ENCODE measurements at places on chromosomes 13 and 19.

DNA sequence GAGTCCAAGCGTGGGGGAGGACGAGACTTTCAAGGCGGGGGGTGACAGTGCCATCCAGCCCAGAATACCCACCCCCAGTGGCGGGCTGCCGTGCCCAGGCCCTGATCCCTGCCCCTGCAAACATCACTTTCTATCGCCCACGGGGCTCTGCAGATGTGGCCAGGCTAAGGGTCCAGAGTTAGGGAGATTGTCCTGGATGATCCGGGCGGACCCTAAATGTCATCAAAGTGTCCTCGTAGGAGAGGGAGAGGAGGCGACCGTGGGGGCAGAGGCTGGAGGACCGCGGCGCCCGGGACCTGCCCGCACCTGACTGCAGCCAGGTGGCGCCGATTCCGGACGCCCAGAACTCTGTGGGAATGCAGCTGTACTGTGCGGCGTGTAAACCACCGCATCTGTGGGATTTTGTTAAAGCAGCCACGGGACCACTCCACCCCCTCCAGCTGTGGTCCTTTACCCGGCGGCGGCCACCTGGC is 32.4 kb downstream of the GJA3 start:
- peak; percentile 45 for DNase-seq

GRCh38 chr19:33195645-33196347 is 1.7 kb downstream of the LRP3 start:
- DNase-seq: no peak

DNA sequence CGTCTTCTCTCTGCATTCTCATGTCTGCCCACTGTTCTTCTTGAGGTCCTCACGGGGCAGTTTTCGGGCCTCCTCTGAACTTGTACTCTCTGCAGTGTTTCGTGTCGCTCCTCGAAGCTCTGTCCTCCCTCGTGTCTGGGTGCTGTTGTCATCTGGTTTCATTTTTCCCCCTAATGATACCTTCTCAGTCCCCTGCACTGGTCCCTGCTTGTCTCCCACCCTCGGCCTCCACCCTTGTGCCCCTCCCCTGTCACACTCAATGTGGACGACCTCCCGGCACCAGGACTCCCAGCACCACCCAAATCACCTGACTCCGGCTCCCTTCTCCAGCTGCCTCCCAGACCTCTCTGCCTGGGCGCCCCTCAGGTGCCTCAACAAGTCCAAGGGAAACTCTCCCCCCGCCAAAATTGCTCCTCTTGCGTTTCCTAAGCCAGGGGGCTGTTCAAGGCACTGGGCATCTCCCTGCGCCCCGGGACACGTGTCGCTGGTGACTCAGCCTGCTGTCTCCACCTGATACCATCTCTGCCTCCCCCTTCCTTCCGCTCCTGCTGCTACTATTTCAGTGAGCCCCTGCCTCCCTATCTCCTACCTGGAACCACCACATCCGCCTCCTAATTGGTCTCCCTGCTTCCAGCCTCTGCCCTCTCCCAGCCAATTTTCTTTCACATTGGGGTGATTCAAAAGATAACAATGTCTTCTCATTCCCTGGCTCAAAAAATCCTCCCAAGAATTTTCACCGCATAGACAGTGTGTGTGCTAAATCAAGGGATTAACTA is 49.5 kb downstream of the RFX2 start:
- DNase-seq: peak; percentile 55

DNA sequence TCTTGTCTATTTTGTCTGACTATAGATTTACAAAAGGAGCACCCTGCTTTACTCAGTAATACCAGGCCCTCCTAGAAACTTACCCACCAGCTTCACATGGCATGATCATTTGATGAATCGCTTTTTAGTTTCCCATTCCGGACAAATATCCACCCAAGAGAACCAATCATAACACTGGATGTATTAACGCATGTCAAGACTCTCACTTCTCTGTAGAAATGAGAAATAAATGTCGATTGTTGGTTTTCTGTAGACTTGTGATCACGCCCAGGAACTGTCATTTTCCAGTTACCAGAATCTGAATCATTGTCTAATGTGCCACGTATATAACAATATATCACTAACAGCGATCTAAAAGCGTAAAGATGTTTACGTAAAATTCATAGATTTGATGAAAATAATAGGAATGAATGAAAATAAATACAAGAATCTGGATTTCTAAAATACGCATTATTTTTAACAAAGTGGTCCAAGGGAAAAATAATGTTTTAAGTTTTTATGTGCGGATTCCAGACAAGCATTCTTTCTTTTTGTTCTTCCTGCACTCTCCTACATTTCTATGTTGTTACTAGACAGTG is 14.0 kb downstream of the CDX2 start:
- DNase-seq: no peak

DNA sequence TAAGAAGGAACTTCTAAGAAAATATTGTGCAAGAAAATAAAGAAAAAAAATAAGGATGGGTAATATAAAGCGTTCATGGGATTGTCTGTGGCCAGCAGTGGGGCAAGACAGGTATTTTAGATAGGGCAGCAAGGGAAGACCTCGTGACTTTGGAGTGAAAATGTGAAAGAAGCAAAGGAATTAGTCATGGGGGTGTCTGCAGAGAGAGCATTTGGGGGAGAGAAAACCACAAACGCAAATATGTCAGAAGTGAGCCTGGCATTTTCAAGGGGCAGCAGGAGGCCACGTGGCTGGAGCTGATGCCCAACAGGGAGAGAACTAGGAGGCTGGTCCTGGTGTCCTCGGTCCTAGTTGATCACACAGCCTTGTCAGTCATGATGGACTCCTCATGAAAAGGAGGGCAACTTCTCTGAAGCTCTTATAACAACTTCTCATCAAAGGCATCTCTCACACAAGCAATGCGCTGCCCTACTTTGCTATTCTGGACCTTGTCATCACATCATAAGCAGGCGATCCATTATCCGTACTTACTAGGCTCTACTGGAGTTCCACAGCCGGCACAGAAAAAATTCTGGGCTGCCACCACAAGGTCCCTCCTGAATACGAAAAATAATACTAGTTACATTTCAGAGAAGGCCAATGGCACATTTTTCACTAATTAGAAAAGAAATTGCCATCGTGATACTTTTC is 31.0 kb downstream of the RUBCNL start:
- DNase-seq: no peak

DNA sequence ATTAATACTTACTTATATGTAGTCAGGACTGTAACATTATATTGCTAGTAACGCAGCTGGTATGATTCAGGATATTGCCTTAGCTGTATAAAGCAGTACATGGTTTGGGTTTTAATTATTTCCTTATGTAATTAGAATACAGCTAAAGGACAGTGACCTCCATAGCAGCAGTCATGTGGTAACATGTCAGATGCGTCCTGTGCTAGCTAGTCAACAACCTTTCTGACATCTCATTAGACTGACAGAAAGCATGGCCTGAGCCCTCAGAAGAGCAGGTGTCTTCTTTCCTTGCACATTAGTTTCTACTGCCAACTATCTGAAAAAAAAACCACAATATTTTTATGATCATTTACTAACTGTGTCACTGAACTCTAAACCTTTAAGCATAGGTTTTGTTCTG is 122.2 kb downstream of the MAB21L1 start:
- no peak for DNase-seq

GRCh38 chr19:35363001-35363590 is 4.8 kb downstream of the FFAR3 start:
- peak; percentile 4 for DNase-seq
